ENCODE measurements at places on chromosomes 4 and X. TPM values are rescaled to one million over a fixed set of nuclear protein-coding genes. Genes with fewer than 3 reads are reported as not detected.

DNA sequence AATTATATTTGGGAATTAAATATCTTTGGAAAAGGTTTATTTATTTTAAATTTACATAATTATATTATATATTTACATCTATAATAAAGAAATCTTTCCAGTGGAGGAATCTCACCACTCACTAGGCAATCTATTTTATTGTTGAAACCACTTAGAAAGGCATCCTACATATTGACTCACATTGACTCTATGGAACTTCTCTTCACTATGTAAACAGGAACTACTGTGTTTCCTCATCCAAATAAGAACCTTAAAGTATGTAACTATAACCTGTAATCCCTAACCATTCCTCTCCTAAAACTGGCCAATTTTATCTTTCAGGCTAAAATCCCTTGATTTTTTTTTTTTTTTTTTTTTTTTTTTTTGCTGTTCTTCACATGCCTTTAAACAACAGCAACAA is 268.7 kb downstream of the MAPK10 start:
- DNase-seq: no peak

- no peak for DNase-seq
Observed at GRCh38 chrX:115592997-115593734, 32.2 kb downstream of the PLS3 start.

GRCh38 chrX:140715787-140716186 is 6.2 kb downstream of the LINC00632 start:
- DNase-seq: no peak

DNA sequence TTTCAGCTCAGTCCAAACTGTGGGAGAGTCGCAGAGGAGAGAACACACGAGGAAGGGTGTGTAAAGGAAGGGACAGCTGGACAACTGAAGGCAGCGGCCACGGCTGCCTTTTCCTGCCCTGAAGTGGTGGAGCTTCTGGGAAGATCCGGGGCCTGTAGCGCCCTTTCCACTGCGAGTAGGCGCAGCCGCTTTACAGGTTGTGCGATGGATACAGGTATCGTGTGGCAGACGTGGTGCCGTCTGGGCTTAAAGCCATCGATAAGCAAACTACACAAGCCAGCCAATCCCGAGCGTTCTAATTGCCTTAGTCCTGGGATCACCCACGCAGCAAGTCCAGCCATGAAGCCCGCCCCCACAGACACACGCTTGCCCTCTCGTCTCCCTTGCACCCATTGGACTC is 15.4 kb downstream of the NKX6-1 start:
- no peak for DNase-seq

DNA sequence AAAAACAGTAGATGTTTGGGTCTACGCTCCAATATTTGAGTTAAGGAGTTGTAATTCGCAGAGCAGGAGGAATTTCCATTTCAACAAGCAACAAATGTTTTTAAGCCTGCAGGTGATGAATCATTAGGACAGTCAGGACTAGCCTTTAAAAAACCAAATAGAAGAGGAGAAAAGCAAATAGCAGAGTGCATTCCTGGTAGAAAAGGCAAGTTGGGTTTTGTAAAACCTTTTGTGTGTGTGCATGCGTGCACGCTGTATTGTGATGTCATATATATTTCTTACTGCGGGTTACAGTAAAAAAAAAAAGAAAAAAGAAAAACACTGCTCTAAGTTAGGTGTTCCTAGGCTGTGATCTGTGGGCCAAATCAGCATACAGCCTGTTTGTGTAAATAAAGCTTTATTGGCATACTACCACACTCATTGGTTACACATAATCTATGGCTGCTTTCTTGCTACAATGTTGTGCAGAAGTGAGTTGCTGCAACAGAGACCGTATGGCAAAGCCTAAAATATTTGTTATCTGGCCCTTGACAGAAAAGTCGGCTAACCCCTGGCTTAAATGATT is 135.6 kb downstream of the MID1 start:
- no peak for DNase-seq

DNA sequence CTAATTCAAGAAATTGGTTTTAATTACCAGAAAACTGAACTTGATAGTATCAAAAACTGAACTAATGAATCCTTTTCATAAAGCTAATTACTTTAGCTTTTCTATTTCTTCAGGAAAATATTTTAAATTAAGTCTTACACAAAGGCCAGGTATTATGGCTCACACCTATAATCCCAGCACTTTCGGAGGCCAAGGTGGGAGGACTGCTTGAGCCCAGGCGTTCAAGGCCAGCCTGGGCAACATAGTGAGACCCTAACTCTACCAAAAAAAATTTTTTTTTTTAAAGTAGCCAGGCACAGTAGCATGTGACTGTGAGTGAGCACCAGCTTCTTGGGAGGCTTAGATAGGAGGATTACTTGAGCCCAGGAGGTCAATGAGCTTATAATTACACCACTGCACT is 19.1 kb downstream of the CNOT6L start:
- no peak for DNase-seq

The ADH1A gene
- 1.5 TPM for polyA plus RNA-seq

The STK32B gene
- polyA plus RNA-seq: 10.1 TPM
